CD14-positive monocyte (primary cell): ENCODE measurements at places on chromosomes 16 and 17.

- DNase-seq, result no peak
These were observed 1.4 kb upstream of the SPG7 start for GRCh38 chr16:89506791-89507191.

DNA sequence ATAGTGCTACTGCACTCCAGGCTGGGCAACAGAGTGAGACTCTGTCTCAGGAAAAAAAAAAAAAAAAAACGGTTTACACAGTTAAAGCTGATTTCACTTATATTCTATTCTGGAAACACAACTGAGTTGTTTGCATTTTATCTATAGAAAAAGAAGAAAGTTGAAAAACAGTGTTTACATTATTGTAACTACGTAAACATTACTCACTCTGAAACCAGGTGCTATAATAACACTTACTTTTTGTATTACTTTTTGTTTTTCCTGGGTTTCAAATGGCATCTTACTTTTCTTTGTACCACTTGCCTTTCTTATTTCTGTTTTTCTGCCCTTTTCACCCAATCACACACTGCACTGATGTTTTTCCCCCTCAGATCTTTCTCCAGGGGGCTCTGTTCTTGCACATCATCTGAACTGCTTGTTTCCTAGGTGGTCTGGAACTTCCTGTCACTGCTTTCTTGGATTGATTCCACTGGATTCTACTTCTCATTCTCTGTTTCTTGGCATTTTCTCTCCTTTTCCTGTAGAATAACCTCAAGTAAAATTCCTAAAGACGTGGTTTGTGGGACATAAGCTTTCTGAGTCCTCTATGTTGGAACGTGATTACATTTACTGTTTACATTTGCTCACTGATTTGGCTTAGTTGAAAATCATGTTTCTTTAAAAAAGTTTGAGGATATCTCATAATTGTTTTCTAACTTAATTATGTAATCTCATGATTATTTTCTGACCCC, 142.1 kb downstream of the HS3ST3B1 start:
- no peak for DNase-seq

- DNase-seq, result no peak
These were observed 9.9 kb downstream of the MTSS2 start for GRCh38 chr16:70675851-70676513.

DNA sequence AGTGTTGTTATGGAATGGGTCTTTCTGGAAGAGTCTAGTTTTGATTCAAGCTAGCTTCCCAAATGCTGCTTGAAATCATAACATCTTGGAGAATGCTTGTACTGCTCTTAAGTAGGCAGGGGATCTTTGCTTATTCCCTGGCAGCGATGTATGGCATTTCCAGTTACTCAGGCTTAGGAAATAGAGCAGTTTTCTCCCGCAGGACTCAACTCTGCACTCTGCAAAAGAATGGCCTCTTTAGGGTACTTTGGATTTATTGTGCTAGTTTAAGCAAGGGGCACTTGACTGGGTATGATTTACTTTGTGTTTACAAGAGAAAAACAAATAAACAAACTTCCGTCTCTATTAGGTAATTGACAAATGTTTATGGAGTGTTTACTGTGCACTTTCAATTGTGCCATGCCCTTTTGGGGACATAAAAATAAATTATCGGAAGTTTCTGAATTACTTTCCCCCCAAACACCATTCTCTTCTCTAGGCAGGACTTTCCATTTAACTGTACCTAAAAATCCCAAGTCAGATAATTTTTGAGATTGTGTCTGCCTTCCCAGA, 164.0 kb downstream of the MAP2K6 start:
- DNase-seq, result no peak

GRCh38 chr17:2090210-2090641, 35.3 kb downstream of the HIC1 start:
- peak; percentile 49 for DNase-seq

GRCh38 chr16:61002479-61003204, 1033.6 kb downstream of the CDH8 start:
- no peak for DNase-seq

GRCh38 chr16:13805951-13806350, 114.0 kb upstream of the ERCC4 start:
- DNase-seq, result no peak

- DNase-seq, result no peak
These were observed 180.5 kb upstream of the ZNF469 start for GRCh38 chr16:88202207-88202745.

- DNase-seq, result no peak
These were observed 132.3 kb downstream of the TRIM37 start for GRCh38 chr17:58974354-58974753.
